ENCODE measurements at places on chromosomes 4 and X.

DNA sequence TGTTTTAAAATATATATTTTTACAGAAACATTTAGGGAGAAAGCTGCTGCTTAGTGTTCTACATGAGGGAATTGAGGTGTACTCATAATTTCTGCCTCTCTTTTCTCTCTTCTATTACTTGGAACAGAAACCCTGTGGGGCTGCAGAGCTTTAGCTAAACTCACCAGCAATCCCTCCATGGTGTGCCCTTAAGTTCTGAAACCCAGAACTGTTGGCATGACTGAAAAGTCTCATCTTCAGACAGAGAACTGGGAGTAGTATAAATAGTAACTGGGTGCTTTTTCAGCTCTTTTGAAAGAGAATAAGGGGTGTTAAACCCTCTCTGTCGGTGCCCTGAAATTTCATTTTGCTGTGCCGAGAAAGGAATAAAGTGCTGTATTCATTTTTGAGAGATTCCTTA is 294.9 kb upstream of the BOD1L1 start:
- no peak for DNase-seq

- no peak for DNase-seq
Observed at GRCh38 chrX:129559783-129560182, 19.7 kb downstream of the OCRL start.

- no peak for DNase-seq
Observed at GRCh38 chr4:19375136-19375804, 876.4 kb upstream of the SLIT2 start.

- peak; percentile 92 for DNase-seq
Observed at GRCh38 chr4:53767482-53767881, 176.2 kb upstream of the LNX1 start.

DNA sequence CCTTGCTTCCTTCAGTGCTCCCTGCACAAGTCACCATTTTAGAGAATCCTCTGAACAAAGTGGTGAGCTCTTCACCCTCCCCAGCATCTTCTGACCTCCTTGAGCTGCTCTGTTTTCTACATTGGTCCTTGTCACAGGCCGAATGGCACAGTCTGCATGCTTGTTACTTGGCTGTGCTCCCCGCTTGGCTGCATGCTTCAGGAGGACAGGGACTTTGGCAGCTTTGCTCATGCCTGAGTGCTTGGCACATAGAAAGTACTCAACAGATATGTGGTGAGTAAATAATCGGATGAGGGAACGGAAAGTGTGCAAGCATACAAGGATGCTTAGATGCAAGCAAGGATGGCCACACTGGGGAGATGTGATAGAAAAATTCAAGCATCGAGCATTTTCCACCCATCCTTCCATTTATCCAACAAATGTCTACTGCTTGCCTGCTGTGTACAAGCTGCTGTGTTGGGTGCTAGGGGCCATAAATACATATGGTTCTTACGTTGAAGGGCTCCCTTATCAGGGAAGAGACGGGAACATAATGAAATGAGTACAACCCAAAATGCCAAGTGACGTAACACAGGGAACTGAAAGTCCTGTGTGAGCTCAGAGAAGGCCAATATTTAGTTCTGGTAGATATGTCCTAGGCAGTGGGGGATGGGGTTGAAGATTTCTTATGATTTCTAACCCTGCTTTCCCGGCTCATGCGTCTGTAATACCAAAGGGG is 31.2 kb downstream of the SLC2A9 start:
- no peak for DNase-seq

GRCh38 chr4:121656269-121656641 is 40.5 kb downstream of the ANXA5 start:
- DNase-seq = peak; percentile 93

GRCh38 chrX:75301060-75301459 is 27.2 kb downstream of the UPRT start:
- peak; percentile 56 for DNase-seq

GRCh38 chr4:62474802-62475201 is 1274.7 kb downstream of the ADGRL3 start:
- no peak for DNase-seq

DNA sequence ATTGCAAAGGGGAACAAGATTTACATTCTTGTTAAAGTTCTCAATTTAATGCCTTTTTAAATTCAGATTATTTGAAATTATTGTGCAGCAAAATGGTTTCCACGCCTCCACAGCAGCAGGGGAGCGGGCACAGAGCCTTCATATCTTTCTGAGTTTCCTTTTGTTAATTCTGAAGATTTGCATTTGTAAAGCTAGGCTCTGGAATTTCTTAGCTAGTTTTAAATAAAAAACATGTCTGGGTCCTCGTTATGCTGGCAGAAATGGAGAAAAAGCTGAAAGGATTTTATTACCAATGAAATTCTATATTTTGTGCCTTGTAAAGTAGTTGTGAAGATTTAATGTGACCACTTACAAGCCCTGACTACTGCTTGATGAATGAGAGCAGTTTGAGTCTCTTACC is 40.8 kb upstream of the MAGED1 start:
- DNase-seq = no peak

DNA sequence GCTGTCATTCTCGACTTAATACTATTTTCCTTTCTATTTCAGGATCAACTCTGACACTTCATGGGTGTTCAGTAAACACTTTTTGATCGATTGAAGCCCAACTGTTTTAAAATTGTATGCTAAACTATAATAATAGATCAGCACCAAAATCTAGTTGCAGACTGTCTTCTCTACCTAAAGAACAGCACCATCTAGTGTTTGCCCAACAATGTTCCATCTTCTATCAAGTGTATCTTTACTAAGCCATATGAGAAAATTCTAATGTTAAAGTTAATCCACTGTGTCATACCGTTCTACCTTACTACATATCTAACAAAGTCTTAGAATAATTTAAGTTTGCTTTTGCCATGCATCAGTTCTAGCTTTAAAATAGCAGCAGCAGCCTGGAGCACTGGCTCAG is 113.0 kb upstream of the PRDX4 start:
- DNase-seq = peak; percentile 75

DNA sequence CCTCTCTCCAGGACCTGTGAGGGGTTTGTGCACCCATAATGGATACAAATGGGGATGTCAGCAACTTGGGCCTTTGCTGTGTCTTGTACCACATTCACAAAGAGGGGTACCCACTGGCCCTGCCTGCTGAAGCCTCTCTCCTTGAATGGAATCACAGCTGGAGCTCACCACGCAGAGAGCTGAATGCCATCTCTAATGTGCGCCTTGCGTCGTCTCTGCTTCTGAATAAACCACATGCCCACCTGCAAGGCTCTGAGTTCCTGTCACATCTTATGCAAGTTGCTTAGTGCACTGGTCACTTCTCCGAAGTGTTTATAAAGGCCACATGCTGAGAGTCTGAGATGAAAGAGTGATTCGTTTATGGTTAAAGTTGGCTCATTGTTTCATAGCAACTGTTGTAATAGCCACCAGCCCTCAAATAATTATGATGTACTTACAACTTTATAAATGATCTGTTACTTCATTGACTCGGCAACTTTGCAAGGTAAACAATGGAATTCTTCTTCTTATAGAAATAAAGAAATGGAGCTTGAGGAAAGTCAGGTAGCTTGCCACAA is 6.2 kb upstream of the PUDP start:
- no peak for DNase-seq

GRCh38 chr4:162684371-162684700 is 482.4 kb downstream of the NAF1 start:
- DNase-seq = no peak

- DNase-seq = no peak
Observed at GRCh38 chr4:8906991-8907595, 35.5 kb upstream of the HMX1 start.

DNA sequence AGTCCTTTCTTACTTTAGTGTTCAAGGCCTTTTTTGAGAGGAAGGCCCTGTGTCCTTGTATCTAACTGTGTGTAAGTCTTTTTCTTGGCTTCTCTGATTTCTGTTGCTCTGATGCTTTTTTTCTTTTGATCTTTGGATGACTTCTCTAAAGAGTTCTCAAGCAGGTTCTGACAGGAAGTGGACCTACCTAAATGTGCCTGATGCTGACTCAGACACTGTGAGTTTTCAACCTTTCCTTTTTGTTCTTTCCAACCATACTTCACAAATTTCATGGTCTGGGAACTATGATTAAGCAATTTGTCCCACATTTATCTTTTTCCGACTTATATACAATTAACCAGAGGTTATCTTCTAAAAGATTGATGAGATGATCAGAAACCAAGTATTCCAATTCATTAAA is 96.5 kb downstream of the SYTL5 start:
- no peak for DNase-seq

- DNase-seq = peak; percentile 2
Observed at GRCh38 chr4:134540588-134540987, 339.0 kb upstream of the PABPC4L start.

DNA sequence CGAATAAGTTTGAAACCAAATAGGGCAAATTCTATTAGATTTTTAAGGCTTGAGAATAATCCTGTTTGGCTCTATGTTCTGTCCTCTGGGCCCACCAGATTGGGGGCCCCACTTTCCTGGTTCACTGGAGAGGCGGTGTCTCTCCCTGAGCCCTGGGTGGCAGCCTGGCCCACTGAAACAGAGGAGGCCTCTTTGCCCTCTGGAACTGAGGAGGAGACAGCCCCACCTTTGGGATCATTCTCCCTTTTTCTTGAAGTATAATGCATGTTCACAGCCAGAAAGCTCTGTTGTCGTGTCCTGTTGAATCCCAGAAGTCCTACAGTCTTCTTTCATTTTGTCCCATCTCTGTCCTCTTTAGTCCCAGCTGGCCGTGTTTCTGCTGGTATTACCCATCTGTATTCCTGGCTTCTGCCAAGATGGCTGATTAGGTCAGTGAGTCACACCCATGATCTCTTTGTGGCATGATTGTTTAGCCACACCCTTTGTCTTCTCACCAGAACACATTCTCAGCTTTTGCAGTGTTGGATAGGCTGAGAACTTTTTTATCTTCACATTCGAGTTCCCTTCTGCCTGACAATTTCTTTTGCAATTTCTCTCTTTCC is 8.1 kb upstream of the TBC1D25 start:
- DNase-seq = peak; percentile 62

DNA sequence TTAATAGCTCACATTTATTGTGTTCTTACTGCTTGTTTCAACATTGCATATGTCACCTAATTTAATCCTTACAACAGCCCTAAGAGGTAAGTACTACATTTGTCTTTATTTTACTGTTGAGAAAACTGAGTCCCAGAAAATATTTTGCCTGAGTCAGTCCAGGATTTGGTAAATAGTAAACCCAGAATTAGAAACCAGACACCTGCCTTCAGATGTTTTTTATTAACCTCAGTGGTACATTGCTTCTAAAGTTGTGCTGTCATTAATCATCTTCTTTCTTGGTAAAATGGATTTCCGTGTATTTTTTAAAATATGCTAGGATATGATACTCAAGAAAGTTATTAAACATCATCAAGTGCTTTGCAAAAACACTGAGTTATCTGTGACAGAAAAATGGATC is 31.4 kb downstream of the USP53 start:
- DNase-seq = no peak

DNA sequence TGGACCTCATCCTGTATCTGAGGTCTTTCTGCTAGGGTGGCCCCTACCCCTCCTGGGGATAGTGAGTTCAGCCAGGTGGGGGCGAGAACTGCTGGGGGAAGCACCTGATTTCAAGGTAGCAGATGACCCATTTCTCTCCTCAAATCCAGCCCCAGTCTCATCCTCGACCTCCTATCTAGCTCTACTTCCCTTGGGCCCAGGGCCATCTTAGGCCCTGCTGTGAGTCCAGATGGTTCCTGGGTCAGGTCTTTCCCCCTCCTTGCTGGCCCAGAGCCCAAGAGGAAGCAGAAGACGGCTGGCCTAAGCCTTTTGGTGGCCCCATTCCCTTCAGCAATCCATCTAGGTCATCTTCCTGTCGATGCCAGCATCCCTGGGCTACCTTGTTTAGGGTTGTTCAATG is 3.3 kb downstream of the CDK16 start:
- DNase-seq = no peak

- no peak for DNase-seq
Observed at GRCh38 chrX:103565197-103565596, 20.1 kb upstream of the TCEAL4 start.
